ENCODE measurements at places on chromosomes 5 and 9.

DNA sequence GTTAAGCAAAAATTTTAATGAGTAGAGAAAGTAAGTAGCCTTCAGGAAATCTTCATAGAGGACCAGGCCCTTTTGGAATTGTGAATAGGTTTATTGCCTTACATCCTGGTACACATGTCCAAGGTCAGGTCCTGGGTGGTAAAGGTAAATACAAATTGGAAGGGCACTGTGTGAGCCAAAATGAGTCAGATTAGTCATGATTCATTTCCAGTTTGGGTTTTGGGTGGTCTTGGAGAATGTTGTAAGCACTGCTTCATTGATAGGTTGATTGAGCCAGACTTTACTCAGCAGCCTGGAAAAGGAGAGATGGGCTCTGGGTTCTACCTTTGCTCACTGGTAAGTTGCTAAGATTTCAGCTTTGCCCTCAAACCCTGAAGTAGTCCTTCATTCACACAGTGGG, 82.5 kb upstream of the ZNF169 start:
- no peak for DNase-seq

DNA sequence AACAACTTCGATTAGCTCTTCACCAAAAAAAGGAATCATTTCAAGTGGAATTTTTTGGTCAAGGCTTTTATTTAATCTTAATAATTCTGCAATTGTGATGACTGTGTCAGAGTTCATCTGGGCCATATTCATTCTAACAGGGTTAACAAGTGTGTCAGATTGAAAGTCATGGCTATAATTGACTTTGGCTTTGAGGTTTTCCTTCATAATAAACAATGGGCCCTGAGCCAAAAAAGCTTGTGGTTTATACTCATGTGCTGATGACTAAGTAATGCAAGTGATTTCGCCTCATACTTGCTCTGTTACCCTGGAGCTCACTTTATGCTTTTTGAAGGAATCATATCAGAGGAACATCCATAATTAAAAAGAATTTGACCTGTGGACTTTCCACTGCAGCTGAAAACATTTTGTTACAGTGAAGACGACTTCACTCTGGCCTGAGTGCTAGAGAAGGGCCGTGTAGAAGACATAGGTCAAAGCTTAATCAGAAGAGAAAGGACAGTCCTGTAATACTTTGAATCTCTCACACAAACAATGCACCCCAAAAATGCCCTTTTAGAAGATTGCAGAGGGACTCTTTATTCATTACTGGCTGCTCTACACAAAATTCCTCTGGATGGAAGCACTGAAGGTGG, 101.7 kb downstream of the GDNF start:
- DNase-seq: peak; percentile 14

DNA sequence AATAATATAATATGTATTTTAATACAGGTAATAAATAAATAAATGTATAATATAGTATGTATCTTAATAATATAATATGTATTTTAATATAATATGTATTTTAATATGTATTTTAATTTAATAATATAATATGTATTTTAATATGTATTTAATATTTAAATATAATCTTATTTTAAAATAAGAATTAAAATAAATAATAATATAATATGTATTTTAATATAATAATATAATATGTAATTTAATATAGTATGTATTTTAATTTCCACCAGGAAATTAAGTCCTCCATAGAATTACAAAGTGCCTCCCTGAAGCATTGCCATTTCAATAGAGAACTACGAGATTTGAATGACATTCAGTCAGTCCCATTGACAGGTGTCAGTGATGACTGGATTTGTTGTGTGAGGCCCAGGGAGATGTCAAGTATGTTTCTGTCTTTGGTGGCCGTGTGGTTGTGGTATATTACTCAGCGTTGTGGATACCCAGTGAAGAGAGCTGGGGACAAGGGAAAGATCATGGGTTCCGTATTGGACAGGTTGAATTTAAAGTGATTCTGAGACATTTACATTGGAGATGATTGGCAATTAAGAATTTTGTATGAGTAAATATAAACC, 14.2 kb upstream of the C5orf46 start:
- DNase-seq: no peak

GRCh38 chr5:156093024-156093423, 233.9 kb upstream of the SGCD start:
- DNase-seq: no peak

GRCh38 chr5:134240421-134240962, 14.6 kb upstream of the PPP2CA start:
- DNase-seq: no peak

DNA sequence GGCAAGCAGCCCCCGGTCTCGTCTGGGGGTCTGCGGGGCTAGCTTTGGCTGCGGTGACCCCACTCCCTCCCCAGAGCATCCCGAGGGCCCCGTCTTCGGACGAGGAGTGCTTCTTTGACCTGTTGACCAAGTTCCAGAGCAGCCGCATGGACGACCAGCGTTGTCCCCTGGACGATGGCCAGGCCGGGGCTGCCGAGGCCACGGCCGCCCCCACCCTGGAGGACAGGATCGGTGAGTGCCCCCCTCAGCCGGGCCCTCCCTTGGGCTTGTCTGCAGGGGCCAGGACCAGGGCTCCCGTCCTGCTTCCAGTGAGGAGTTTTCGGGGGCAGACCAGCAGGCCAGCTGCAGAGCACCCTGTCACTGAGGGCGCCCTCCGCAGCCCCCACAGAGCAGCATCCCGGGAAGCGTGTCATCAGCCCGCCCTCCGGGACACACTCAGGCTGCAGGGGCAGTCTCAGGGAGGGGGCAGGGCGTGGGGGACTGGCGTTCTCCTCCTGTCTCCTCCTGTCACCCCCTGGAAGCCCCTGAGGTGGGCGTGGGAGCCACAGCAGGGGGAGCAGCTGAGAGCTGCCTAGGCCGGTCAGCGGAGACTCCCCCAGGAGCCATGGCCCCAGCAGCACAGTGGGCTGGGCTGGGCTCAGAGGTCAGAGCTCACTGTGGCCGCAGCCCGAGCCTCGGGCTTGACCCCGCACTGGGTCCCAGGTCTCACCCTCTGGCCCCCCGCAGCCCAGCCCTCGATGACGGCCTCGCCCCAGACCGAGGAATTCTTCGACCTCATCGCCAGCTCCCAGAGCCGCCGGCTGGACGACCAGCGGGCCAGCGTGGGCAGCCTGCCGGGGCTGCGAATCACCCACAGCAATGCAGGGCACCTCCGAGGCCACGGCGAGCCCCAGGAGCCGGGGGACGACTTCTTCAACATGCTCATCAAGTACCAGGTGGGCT, 7.7 kb downstream of the DNLZ start:
- DNase-seq: no peak

- no peak for DNase-seq
These were observed 197.0 kb downstream of the SEC61B start for GRCh38 chr9:99419070-99419469.

GRCh38 chr9:126661521-126662251, 48.0 kb downstream of the LMX1B start:
- DNase-seq: no peak

- no peak for DNase-seq
These were observed 209.6 kb upstream of the PDE4D start for GRCh38 chr5:60102961-60103693.

DNA sequence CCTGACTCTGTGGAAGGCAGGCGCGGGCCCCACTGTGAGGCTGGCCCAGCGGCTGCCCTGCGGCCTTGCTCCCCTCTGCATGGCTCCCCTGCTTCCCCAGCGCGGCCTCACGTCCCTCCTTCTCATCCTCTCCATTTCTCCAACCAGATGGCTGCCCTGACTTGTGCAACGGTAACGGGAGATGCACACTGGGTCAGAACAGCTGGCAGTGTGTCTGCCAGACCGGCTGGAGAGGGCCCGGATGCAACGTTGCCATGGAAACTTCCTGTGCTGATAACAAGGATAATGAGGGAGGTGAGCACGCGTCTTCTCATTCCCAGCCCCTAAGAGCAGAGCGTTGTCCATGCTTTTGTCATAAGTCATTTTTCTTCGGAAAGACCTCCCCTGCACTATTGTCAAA, 129.0 kb upstream of the WWC1 start:
- DNase-seq: no peak

DNA sequence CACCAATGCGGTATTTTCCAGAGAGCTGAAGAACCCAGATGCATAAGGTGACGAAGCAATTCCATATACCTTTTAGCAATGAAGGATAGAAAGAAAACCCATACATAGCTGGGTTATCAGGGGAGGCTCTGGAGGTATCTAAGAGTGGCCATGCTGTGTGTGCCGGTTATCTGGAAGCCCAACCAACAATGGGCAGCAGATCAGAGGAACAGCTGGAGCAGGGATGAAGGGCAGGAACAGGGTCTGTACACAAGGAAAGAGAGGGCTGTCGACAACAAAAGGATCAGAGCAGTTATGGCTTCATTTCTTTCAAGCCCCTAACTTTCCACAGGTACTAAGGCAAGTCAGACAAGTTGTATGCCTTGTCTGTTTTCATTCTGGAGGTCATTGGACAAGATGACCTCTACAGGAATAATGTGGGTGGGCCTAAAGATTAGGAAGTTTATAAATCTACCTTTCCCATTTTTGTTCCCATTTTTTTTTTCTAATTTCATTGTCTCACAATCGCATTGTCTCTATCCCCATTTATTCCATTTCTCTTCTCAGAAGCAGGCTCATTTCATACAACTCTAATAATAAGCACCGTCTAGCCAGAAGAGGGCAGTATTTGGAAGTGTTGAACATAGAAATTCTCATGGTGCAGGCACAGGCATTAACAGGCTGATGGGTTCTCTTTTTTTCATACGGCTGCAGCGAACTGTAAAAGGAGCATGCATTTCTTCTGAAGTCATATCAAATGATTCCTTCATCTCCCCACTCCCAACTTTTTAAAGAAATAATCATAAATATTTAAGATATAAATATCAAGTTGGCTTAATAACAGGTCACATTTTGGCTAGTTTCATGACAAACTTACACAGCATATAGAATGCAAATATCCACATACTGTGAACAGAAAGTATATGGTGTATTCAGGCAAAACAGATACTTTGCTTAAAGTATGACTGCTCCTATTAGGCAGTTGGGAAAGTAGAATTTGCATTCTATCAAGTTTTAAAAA, 63.5 kb downstream of the ZNF474 start:
- DNase-seq: peak; percentile 64

- no peak for DNase-seq
These were observed 34.0 kb downstream of the NDST1 start for GRCh38 chr5:150541895-150542294.

DNA sequence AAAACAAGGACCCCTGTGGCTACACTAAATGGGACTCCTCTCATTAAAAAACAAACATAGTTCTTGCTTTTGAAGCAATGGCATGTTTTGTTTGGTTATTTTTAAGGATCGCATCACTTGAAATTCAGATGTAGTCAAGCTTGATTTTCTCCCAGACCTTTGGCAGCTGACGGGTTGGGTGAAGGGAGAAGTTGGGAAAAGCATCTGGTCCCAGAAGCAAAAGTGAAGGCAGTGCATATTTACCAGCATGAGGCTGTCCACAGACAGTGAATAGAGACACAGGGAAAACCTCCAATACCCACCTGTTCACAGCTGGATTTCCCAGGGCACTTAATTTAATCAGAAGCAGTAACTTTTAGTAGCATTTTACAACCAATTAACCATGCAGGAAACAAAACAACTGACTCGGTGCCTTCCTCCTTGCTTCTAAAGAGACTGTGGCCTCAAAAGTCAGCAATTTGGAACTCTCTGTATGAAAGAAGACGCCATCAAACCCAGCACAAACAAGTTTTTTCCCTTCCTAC, 245.4 kb downstream of the EBF1 start:
- no peak for DNase-seq

DNA sequence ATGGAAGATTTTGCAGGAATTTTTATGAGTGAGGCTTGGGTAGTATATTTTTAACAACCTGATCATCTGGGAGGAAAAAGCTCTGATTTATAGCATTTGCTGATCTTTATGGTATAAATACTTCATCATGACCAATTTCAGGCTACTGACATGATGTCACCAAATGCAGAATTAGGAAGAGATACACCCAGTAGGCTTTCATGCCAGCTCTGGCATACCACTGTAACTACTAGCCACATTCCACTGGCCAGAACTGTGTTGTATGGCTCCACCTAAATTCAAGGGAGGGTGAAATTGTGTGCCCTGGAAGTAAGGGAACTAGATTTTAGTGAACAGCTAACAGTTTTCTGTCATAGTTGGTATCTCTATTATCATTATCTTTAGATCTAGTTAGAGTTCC, 17.6 kb downstream of the AP3S1 start:
- DNase-seq: no peak

- DNase-seq: no peak
These were observed 48.4 kb upstream of the AFAP1L1 start for GRCh38 chr5:149223081-149223848.

DNA sequence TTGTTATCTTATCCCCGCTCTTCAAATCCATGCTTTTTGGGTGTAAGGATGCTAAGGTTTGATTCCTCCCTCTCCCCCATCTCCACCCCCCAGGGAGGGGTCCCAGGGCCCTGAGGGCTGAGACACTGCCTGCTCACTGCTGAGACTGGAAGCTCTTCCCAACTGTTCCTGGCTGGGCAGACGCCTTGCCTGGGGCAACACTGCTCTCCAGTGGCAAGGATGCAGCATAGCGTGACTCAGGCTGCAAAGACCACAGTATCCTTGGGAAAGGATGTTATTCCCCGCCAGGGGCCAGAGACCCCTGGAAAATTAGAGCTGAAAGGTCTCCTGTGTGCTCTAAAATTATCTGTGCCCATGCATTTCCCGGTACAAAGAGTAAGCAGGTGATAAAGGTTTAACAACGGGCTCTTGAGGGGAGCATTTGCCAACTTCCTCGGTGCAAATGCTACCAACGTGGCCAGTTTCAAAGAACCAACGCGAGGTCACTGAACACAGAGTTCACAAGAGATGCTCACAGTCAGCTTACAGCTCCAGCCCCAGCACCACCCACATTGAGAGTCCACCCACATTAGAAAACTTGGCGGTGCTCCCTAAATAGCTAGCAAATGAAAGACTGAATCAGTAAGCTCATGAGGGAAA, 271.9 kb downstream of the NSG2 start:
- DNase-seq: peak; percentile 24

GRCh38 chr5:145636371-145636770, 198.8 kb downstream of the PRELID2 start:
- no peak for DNase-seq

GRCh38 chr5:137231540-137231939, 267.6 kb downstream of the SPOCK1 start:
- DNase-seq: no peak

- peak; percentile 86 for DNase-seq
These were observed 16.1 kb upstream of the NEUROG1 start for GRCh38 chr5:135551593-135552447.

- DNase-seq: no peak
These were observed 250.3 kb downstream of the TUSC1 start for GRCh38 chr9:25427898-25428297.

DNA sequence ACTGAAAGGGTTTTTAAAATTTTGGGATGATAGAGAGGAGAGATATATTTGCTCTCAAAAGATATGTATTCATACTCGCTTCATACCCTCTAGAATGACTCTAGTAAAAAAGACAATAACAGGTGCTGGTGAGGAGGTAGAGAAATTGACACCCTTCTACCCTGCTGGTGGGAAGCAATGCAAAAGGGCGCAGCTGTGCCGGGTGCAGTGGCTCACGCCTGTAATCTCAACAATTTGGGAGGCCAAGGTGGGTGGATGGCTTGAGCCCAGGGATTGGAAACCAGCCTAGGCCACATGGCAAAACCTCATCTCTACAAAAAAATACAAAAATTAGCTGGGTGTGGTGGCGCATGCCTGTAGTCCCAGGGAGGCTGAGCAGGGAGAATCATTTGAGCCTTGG, 33.9 kb upstream of the NXNL2 start:
- no peak for DNase-seq
